Stimulated activated CD4-positive, alpha-beta T cell treated with anti-CD3 and anti-CD28 coated beads, Interleukin-1b, Interleukin-23, amount 100 ng/mL, for 1 hour (primary cell): ENCODE measurements at places on chromosomes 6 and 20.

DNA sequence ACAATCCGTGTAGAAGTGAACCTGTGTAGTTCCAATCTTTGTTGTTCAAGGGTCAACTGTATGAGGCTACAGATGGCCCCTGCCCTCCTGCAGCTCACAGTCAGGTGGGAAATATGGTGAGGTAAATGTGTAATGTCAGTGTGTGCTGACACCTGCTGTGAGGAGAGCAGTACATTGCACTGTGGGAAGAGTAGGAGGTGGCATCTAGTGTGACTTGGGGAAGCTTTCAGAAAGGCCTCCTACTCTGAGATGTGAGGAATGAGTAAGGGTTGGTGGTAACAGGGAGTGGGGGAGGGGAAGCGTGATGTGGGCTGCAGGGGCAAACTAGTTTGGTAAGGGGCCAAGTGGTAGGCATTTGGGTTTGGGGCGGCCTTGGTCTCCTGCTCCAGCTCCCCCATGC is 188.8 kb downstream of the FARS2 start:
- no peak for DNase-seq

GRCh38 chr6:130766239-130767144 is 60.7 kb upstream of the SMLR1 start:
- no peak for DNase-seq

GRCh38 chr20:61253264-61253639 is 1.2 kb downstream of the CDH4 start:
- no peak for DNase-seq

DNA sequence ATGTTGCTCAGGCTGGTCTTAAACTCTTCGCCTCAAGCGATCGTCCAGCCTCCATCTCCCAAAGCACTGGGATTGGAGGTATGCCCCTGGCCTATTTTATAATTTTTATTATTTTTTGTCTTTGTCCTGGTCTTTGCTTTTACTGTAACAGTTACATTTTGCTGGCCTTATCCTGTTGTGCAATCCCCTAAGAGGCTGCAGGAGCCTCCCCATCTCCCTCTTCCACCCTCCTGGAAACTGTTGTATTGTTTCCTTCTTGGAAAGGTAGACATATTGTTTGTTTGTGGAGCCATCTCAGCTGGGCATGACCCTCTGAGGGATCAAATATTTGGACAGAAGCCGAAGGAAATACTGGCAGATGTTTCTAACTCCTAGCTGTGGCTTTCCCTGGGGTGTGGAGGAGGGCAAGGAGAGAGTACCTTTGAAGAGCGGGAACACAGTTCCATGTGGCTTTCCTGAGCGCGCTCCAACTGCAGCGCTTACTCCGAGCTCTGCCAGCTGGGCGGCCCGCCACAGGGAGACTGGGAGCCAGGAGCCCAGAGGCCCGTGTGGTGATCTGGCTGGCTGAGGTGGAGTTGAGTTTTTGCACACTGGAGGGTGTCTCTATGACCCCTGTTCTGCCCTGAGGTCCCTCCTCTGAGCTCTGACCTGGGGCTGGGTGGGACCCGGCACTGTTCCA is 4.9 kb downstream of the MAPK13 start:
- no peak for DNase-seq

GRCh38 chr6:156747715-156748114 is 29.5 kb upstream of the ARID1B start:
- DNase-seq: no peak

DNA sequence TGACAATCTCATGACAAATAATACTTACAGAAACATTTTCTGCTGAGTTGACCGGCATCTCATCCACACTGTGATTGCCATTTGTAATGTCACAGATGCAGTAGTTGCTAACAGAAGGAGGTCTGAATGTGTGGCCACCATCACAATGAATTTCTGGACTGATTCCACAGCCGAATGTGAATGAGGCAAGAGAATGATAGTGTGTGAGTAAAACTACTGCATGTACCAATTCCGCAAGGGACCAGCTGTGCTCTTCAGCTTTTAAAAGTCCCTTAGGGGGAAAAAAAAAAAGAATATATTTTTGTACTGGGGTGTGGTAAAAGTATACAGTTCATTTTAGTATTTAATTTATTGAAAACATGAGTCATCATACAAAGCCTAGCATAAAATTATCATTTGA is 96.2 kb downstream of the SESN1 start:
- DNase-seq: no peak

GRCh38 chr20:44247586-44248409 is 690 bp downstream of the GDAP1L1 start:
- DNase-seq: no peak

GRCh38 chr6:157322792-157323254 is 496 bp downstream of the TMEM242 start:
- no peak for DNase-seq

DNA sequence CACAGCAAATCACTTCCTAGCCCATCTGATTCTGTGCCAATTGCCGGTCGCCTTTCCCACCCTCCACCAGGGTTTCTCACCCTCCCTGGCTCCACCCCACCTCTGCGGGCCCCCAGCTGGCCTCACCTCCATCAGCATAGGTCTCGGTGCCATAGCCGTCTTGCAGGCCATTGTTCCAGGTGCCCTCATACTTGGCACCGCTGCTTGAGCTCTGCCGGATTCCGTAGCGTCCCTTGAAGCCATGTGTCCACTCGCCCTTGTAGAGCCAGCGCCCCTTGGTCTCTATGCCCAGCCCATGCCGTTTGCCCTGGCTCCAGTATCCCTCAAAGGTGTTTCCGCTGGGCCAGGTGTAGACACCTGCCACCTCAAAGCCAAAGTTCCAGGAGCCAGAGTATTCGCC is 787 bp downstream of the JPH2 start:
- no peak for DNase-seq

GRCh38 chr20:33875534-33876026 is 64.4 kb downstream of the CHMP4B start:
- no peak for DNase-seq

DNA sequence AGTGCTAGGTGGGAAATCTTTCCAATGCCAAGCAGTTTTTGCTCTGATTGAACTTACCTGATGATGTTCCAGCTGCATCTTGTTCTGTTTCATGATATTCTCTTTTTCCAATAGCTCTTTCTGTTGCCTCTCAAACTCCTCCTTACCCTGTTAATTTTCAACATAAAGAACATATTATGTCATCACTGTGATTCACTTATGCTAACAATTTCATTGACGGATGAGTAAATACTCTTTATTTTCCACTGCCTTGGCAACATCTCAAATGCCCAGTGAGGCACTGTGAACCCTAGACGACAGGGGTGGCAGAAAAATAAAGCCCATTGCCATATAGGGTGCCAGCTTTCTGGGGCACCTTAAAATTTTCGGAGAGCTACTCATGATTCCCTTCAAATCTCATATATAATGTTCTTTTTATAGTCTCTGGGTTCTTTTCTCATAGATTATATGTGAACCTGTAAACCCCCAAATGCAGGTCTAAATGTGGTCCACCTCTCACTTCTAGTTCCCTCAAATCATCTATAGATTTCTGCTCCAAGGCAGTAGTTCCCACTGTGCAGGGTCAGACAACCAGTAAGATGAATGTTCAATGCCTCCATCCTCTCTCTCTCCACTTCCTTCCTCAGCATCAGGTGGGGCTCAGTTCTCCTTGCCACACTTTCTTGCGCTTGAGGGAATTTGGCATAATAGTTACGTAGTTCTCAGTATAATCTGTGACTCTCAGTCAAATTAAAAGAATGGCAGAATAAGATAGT is 44.1 kb downstream of the NEDD9 start:
- DNase-seq: no peak
